Stimulated activated CD8-positive, alpha-beta memory T cell treated with anti-CD3 and anti-CD28 coated beads, Interleukin-15, amount 100 ng/mL, for 48 hours (primary cell): ENCODE measurements at places on chromosomes 1 and 21.

DNA sequence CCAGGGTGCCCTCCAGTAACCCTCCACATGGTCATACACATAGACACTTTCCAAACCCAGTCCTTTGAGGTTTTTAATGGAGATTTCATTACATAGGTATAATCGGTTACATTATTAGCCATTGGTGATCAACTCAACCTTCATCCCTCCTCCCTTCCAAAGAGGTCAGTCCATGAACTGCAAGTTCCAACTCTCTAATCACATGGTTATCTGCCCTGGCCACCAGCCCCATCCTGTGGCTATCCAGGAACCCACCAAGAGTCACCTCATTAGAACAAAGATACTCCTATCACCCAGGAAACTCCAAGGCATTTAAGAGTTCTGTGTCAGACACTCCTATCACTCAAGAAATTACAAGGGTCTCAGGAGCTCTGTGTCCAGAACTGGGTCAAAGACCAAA, 12.2 kb downstream of the ATP1A4 start:
- DNase-seq: no peak

DNA sequence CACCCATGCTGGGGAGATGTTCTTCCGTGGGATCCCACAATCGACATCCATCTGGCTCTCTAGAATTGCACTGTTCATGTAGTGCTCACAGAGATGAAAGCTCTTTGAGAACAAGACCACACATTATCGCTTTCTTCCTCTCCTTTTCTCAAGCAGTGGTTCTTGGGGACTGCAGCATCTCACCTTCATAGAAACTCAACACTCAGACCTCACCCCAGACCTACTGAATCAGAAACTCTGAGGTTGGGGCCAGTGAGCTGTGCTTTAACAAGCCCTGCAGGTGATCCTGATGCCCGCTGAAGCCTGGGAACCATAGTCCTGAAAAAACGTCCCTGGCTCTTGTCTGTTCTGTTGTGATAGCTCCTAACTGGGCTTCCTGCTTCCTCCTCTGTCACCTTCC, 251.3 kb upstream of the FGGY start:
- no peak for DNase-seq

DNA sequence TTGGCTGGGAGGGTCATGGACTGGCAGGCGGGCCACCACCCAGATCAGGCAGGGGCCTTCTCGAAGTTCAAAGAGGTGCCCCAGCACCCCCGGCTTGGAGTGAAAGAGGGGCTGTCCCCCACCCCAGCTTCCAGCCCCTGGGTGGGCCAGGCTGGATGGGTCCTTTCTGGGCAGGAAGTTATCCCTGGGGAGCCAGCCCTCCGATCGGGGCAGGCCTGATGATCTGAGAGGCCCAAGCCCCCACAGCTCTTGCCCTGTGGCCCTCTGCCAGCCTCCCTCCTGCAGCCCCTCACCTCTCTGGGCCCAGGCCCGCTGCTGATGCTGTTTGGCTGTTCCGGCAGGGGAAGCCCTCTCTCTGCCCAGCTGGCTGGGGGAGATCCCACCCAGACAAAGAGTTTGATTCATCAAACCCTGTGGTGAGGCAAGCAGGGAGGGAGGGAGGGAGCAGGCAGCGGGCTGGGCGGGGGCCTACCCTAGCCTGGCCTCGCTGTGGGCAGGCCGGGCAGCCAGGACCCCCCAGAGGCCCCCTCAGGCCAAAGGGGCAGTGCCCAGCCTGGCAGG, 2.5 kb downstream of the ARHGEF19 start:
- no peak for DNase-seq

DNA sequence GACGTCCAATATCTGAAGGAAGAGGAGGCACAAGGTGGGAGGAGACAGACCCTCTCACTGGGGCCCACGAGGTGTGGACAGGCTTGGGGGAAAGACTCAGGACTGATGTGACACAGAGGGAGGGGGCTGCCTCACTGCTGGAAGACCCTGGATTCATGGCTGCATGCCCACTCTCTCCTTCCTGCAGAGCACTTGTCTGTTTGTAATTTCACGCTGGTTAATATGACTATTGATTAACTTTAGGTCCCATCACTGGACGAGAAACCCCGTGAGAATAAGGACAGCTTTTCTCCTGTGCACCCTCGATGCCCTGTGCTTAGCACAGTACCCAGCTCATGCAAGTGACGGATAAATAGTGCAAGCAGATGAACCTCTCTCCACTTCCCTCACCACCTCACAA, 35.1 kb downstream of the CACNA1S start:
- no peak for DNase-seq

GRCh38 chr1:12587981-12588640, 29.9 kb downstream of the DHRS3 start:
- DNase-seq: no peak

DNA sequence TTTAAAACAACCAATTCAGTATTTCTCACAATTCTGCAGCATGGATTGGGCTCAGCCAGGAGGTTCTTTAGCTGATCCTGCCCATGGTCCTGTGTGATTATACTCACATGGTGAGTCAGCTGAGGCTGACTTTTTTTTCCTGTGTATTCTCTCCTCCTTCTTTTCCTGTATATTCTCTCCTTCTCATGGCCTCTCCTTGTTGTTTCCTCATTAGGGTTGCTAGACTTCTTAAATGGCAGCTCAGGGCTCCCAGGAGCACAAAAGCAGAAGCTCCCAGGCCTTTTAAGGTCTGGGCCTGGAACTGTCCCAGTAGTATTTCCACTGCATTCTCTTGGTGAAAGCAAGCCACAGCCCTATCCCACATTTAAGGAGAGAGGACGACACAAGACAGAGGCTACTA, 26.8 kb downstream of the VANGL1 start:
- DNase-seq: no peak
